Left colon (tissue), 2 donors: ENCODE measurements at places on chromosomes 16 and 17. TPM values are rescaled to one million over a fixed set of nuclear protein-coding genes. Genes with fewer than 3 reads are reported as not detected.

GRCh38 chr16:5604770-5605169, 507.2 kb upstream of the EEF2KMT start:
- DNase-seq: no peak

DNA sequence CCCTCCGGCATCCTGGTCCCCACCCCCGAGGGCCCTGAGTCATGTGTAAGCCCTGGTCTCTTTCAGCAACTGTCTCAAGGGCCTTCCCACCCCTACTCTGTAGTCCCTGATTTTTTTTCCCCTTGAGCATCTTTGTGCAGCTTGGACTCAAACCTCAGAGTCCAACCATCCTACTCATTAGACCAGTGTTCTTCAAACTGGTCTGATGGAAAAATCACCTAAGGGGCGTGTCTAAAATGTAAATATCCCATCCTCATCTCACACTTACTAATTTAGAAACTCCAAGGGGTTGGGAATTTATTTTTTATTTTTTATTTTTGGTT, 624 bp downstream of the G6PC3 start:
- DNase-seq: no peak

DNA sequence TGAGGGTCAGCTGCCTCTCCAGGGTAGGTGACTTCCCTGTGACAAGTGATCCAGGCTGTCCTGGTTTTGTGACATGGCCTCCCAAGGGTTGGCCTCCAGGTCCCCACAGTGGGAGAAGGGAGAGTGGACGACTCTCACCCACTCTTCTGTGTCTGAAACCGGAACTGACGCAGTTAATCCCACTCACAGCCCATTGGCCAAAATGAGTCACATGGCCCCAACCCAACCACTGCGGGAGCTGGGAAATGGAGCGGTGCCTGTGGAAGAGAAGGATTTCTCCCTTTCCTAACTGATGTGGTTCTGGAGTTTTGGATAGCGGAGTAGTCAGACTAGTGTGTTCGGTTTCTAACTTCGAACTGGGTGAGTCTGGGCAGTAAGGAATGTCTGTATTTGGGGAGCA, 79.4 kb downstream of the ABCC6 start:
- DNase-seq: no peak

DNA sequence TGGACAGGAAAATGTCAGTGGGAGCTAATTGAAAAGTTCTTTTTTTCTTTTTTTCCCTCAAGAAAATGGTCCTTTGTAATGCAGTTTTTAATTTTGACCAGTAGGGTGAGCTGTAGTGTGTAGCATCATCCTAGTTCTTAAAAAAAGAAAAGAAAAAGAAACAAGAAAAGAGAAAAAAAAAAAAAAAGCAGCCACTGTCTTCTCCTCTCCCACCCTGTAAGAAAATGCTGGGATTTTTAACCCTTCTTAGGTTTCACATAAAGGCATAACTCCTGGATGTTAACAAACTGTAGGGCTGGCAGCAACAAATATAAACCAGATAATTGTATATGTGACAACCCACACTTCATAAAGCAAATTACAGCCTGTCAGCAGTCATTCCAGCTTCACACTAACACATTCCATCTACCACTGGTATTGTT, 78.1 kb downstream of the SKAP1 start:
- no peak for DNase-seq

DNA sequence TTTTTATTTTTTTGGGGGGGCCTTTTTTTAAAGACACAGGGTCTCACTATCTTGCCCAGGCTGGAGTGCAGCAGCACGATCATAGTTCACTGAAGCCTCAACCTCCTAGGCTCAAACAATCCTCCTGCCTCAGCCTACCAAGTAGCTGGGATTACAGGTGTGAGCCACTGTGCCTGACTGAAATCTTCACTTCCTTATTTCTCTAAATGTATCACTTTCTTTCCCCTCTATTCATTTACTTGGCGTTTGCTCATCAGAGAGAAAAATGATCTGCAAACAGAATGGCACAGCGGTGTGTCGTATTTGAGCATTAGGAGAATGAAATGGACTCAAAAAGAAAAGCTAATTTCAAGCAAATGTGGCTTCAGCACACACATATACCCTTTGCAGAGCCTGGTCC, 44.3 kb upstream of the CDH5 start:
- no peak for DNase-seq

GRCh38 chr16:23182679-23183542, at the start of gene SCNN1G:
TSS of gene SCNN1G (plus strand) at chr16:23182745. CDS start at chr16:23186272, 3,527 bp downstream.
- peak; percentile 45 for DNase-seq

Gene EFCAB5
- 3.4 TPM for total RNA-seq

Gene LPCAT2
- total RNA-seq: 17.9 TPM

Gene PPM1E
- 0.03 TPM for total RNA-seq
